ENCODE measurements at places on chromosomes 7 and 10.

- no peak for DNase-seq
These were observed 7.9 kb downstream of the KNDC1 start for GRCh38 chr10:133167693-133168616.

GRCh38 chr7:19928247-19928646, 154.8 kb upstream of the TMEM196 start:
- no peak for DNase-seq

- DNase-seq, result no peak
These were observed 5.6 kb upstream of the PSAP start for GRCh38 chr10:71856619-71857018.

- DNase-seq, result no peak
These were observed 1.5 kb upstream of the EXOC6 start for GRCh38 chr10:92846854-92847201.

DNA sequence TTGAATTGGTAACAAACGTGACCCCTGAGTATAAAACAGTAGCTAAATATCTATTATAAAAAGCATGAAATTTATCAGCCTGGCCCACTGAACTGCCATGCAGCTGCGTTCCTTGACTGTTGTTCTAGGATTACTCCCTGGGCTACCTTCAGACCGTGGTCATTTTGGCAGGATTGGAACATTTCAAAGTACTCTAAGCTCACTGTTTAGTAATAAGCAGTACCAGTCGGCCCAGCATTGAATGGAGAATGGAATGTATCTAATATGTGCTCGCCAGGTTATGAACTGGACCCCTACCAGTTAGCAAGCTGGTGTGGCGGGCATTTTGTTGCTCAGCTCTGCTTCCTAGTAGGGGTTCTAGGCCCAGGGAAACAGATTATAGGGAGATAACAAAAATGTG, 112.2 kb downstream of the SEMA3C start:
- no peak for DNase-seq

DNA sequence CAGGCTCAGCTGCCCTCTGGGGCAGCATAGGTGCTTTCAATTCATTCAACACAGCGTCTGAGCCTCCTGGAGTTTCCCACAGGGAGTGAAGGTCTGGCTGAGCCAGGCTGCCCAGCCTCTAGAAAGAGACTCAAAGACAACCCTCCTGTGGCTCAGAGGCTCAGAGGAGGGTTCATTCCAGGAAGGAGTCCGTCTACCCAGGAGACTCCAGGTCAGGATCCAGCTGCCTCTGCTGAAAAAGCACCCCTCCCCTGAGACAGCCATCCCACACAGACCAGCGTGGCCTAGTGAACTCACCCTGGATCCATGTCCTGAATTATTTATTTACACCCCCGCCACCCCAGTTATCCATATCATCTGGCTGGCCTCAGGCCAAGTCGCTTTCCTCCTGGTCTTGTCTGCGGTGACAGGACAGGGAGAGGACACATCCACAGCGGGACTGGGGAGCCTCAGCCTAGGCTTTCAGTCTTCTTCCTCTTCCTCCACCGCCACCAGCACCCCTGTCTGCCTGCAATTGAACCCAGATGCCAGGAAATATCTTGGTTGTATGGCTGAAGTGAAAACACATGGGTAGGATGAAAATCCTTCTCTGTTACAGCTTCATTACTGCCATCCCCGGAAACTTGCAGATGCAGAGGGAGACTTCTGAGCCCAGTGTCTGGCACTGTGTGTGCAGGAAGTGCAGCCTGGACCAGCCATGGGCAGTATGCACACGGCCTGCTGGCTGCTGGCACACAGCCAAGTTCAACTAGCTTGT, 44.0 kb upstream of the COL13A1 start:
- DNase-seq, result no peak

GRCh38 chr7:87113077-87113476, 39.2 kb upstream of the DMTF1 start:
- DNase-seq, result no peak
